ENCODE measurements at places on chromosomes 3 and 15.

DNA sequence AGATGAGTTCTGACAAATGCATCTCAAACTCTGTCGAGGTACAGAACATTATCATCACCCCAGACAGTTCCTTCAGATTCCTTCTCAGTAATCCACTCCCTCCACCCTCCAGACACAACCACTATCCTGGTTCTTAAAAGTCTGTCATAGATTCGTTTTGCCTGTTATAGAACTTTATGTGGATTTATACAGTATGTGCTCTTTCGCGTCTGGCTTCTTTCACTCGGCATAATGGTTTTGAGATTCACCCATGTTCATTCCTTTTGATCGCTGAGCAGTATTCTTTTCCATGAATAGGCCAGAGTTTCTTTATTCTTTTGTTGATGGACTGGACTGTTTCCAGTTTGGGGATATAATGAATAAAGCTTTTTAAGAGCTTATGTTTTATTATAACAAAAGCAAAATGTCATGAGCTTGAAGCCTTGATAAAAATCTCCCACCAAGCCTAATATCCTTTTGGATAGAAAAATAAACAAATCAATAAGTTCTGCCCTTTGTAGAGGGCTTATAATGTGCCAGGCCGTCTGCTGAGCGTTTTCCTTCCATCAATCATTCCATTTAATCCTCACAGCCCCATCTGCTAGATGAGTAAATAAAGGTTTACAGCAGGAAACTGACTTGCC lies 21.3 kb upstream of the RFTN1 start:
- DNase-seq = no peak

DNA sequence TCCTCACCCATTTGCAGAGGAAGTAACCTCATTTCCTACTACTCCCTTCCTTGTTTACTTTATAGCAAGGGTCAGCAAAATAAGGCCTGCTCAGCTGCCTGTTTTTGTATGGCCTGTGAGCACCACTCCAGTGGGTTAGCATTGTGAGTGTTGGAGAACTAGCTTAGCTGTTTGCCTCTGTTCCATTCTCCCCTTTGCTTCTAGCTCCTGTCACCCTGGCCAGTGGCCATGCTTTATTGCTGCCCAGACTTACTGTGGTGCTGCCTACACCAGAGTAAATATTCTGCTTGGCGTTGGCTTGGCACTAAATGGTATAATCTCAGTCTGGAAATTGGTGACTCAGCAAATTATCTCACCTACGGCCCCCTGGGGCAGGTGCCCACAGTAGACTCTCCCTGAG lies 8.8 kb downstream of the PDCD6IP start:
- DNase-seq = no peak

DNA sequence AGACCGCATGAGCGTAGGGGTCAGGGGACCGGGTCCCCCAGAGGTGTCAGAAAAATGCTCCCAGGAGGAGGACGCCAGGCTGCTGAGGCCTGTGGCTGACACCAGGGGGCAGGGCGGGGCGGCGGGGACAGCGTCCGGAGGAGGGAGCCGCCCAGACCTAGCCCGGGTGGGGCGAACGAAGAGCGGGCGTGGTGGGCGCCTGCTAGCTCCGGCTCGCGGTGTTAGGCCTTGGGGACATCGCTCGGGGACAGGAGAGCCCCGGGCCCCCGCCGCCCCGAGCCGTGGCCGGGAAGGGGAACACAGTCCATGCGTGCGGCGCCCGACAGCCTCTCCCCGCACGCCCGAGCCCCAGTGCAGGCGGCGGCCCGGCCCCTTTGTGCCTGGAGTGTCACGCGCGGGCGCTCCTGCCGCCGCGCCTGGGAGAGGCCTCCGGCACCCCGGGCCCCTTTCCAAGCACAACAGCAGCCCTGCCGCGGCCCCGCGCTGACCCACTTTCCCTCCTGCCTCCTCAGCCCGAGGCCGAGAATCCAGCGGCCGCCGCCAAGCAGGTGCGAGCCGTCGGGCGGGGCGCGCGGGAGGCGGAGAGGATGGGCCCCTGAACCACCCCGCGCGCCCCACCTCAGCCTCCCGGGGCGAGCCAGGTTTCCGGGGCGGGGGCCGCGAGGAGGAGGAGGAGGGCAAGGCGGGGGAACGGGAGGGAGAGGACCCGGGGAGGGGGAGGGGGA lies 111.0 kb upstream of the KLF13 start:
- DNase-seq = peak; percentile 88

DNA sequence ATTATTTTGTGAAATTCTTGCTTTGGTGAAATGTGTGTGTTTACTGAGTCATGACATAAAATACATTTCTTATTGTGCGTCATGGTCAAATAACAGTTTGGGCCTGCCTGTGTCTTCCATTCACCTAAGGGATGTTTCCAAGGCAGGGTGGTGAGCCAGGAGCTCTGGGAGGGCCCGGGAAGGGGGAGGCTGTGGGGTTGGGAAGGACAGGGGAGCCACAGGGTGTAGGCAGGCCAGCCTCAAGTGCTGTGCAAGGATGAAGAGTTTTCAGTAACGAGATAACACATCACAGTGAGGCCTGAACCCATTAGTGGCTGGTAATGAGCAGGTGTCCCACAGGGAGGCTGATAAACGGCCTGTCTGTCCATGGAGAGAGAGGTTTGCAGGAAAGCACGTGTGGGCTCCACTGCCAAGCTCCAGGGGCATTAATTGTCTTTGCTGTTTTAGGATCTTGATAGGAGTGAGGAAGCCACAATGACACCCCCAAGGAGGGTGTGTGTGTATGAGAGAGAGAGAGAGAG lies 35.6 kb upstream of the SEC13 start:
- DNase-seq = no peak

- no peak for DNase-seq
Measured at GRCh38 chr3:196971094-196971698, 2.6 kb upstream of the PIGZ start.

DNA sequence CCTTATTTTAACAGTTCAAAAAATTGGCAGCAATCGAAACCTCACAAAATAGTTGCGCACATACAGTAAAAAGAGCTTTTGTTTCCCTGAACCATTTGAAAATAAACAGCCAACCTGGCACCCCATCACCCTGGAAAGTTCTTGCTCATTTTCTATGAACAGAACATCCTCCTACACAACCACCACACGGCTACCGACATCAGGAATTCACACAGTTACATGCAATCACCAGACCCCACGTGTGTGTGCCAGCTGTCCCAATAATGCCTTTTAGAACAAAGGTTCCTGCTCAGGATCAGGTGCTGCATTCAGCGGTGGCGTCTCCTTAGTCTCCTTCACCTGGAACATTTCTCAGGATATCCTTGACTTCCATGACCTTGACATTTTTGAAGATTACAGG lies 186.5 kb downstream of the KLF13 start:
- no peak for DNase-seq

GRCh38 chr3:135516143-135516542 lies 449.4 kb upstream of the PPP2R3A start:
- no peak for DNase-seq

- no peak for DNase-seq
Measured at GRCh38 chr15:71384501-71384900, 269.2 kb downstream of the THSD4 start.

- no peak for DNase-seq
Measured at GRCh38 chr3:11917051-11917450, 70.4 kb upstream of the TAMM41 start.

GRCh38 chr3:123377243-123377740 lies 71.6 kb downstream of the ADCY5 start:
- no peak for DNase-seq

- DNase-seq = no peak
Measured at GRCh38 chr15:91243826-91244225, 143.8 kb downstream of the SV2B start.

DNA sequence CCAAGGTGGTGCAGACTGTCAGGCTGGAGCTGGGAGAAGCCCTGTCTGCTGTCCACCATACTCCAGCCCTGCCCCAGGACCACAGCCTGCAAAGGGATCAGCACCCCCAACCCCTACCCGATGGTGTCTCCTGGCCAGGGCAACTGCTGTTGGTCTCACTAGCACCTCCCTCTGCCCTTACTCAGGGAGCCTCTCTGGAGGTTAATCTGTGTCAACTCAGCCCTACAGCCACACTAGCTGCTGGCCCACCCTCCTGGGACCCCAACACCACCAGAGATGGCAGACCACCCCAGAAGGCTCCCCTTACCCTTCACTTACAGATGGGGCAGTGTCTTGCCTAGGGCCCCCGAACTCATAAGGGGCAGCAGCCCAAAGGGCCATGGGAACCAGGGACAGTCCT lies 65.2 kb downstream of the TLE3 start:
- DNase-seq = no peak

- no peak for DNase-seq
Measured at GRCh38 chr3:118813472-118813871, 221.2 kb downstream of the IGSF11 start.

- no peak for DNase-seq
Measured at GRCh38 chr3:96631050-96631449, 183.3 kb upstream of the EPHA6 start.

DNA sequence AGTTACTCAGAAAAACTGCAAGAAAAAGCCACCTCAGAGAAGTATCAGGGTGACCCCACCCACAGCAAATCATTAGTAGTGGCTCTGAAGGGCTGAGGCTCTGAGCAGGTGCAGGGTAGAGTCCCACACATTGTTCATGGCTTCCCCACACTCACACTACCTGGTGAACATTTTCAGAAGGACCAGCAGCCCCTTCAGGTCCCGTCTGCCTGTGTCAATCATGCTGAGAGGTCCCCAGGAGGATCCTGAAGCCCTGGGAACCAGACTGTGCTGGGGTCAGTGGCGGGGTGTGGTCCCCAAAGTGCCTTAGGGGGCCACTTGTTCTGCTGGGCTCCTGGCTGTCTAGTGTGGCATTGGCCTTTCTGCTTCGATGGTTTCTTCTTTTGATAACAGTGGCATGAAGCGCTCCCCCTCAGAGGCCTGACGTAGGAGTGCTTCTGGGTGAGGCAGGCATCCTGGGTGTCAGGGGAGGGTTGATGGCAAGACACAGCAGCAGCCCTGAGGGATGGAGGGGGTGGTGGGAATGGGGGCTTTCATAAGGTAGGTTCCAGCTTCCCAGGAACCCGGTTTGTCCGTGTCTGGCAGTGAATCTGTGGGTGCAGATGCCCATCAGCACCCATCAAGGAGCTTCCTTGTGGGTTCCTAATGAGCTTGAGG lies 19.0 kb upstream of the FANCD2 start:
- no peak for DNase-seq

DNA sequence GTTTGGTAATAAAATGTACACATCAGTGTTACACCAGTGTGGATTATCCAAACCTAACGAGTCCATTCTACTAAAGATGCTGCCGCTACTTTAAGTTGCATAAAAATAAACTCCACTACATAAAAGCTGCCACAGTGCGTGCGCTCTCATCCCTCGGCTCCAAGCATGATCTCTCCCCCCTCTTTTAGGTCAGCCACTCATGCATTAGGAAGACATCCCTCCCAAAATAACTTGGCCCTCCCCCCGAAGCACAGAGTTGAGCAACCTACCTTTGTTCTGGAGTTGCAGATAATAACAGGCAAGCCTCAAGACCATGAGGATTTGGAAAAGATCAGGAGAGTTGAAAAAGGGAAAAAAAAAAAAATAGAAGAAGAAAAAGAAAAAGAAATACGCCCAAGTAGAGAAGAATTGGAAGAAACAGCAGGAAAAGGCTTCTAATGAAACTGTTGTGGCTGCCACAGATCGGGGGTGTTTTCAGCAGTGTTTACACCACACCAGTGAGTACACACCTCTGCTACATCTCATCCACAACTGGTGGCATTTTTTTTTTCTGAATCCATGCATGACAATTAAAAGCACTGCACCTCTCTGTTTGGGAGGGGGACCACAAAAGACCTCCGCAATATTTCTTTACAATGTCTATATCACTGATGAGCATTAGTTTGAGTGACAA lies 339.2 kb downstream of the FOXP1 start:
- no peak for DNase-seq

All from germinal center (tissue), 1 donor.